ENCODE measurements at places on chromosomes 2 and 18.

DNA sequence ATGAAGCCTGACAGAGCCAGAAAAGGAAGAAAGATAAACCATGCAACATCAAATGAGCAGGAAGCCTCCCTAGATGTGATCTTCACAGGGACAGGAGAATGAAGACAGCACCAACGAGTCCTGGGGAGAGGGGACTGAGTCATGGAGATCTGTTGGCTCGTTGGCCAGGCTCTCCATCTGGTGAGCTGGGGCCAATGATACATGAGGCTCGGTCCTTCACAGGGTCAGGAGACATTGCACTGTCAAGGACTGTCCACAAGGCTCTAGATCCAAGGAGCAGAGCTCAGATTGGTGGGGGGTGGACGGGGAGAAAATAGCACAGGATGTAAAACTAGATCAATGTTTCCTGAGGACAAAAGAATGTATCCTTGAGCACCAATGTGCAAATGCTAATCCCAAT lies 735 bp downstream of the CD207 start:
- no peak for DNase-seq

GRCh38 chr18:48100165-48100575 lies 169.7 kb upstream of the SMAD2 start:
- DNase-seq, result no peak

DNA sequence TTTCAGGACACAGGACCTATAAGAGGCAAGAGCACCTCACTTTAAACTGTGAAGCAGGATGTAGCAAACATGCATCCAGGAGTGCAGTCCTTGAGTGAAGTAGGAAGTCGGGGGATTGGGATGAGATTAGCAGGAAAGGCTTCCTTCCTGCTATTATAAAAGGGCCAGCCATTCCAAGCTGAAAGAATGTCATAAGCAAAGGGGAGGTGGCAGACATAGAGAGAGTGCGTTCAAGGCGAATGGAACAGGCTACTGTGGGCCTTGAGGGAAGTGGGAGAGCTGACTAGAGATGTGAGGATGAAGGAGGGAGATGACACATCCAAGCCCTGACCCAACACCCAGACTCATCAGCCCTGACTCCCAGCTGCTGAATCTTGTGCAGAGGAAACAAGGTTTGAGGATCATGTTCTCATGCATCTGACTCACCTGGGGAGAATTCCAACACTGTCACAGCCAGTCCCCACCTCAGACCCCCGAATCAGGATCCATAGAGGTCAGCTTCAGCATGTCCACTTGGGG lies 63.9 kb downstream of the GYPC start:
- DNase-seq, result no peak

DNA sequence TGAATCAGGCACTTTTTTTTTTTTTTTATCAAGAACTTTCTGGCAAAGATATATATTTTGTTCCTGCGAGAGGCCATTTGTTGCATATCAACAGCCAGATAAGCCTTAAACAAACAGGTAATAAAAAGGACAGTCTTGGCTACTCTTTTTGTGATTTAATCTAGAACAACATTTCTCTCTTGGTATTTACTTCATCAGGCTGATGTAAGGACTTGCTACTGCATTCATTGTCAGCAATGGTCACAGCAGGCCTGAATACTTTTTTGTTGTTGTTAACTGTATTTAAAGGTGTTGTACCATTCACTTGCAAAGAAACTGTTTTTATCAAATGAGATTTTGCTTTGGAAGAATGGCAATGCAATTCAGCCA lies 683.8 kb downstream of the IRS1 start:
- DNase-seq, result no peak

DNA sequence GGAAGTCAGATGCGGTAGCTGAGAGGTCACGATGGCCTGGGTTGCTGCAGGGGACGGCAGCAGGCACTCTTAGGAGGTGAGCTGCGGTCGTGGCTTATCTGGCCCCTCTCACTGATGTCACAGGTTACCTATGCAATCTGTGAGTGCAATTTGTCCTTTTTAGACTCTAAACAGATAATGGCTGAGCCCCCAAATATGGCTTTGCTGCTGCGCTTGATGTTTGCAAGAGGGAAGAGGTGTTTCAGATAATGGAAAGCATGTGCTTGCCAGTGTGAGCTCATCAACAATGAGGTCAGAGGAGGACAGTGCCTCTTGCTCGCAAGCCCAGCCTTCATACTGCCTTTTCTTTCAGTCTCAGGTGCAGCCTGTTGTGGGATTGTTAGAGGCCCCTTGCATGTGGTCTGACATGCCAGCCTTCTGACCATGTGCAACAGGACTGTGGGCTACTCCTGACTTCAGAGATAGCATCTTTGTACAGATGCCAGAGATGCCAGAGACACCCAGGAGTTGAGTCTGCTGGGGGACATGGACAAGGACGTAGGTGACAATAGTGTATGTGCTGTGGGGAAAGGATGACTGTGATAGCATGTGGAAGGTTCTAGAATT lies 151.3 kb downstream of the TANC1 start:
- DNase-seq, result no peak

DNA sequence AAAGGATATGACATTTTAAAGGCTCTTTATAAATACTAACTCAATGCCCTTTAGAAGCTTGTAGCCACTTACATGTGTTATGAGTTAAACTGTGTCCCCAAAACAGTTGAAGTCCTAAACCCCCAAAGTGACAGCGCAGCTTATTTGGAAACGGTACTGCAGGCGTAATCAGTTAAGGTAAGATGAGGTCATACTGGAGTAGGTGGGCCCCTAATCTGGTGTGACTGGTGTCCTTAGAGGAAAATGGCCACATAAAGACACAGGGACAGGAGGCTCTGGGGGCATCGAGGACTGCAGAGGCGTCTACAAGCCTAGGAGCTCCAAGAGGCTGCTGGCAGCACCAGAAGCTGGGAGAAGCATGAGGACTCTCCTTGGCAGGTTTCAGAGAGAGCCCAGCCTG lies 8.5 kb downstream of the TXNL4A start:
- DNase-seq, result no peak

DNA sequence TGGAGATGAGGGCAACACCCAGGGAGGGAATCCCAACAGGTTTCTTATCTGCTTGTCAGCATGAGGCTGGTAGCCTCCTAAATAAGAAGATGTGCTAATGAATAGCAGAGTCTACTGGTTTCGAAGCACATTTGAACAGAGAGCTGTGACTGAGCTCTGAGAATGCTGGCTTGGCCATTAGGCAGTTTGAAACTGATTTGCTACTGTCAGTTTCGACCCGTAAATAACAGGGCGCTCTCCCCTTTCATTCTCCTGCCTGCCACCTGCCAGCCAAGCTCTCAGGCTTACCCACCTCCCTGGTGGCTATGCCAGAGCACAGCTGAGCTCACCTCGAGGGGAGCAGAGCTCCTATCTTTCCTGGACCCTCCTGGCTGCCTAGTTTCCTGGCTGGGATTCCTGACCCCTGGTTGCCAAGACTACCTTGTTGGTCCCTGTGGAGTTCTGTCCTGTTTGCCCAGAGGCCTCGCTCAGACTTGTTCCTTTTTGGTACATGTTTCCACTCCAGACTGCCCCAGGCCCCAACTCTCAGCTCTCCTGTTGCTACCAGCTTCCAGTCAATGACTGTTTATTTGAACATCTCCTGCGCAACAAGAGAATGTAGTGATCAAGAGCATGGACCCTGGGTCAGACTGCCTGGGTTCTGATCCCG lies 102.3 kb upstream of the ALPP start:
- DNase-seq, result no peak

DNA sequence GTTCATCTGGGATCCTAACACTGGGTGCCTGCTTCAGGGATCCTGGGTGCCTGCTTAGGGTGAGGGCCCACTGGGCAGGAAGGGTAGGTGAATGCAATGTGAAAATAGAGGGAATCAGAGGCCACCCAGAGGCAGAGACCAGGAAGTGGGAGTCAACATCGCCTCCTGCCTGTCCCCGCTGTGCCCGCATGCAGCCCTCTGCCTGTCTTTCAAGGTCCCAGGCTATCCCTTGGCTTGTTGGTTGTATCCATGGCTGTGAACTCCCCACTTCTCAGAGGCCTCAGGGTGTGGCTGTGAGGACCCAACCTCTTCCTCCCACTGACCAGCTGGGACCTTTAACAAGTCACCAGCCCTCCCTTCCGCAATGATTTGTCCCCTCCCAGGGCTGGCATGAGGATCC lies 26.5 kb downstream of the PSD4 start:
- no peak for DNase-seq
